Hair follicular keratinocyte (primary cell): ENCODE measurements at places on chromosomes 1 and 21. TPM values are rescaled to one million over a fixed set of nuclear protein-coding genes. Genes with fewer than 3 reads are reported as not detected.

Gene LMX1A
- total RNA-seq: not detected in 2 replicates

Gene GNAT2
- 0.08 TPM in 1 of 2 replicates, not detected in the other for total RNA-seq

Gene HCRTR1
- total RNA-seq: not detected in 2 replicates

Gene ASCL5
- total RNA-seq: not detected in 2 replicates
